ENCODE measurements at places on chromosomes 12 and 14.
A peak's percentile ranks its signal among the peaks of the same experiment; 100 is the strongest.

GRCh38 chr14:36001936-36002335 is 174.6 kb downstream of the PTCSC3 start:
- no peaks in the 10 kb centered on the region for H3K4me1 ChIP-seq
- H3K27me3 ChIP-seq, result peaks cover 5% of the 10 kb centered on the region
- H3K4me3 ChIP-seq, result no peak overlapping the region
- no peak for DNase-seq
- H3K27ac ChIP-seq, result no peak overlapping the region

- peaks cover 2% of the 10 kb centered on the region for H3K4me1 ChIP-seq
- H3K27ac ChIP-seq, result no peak overlapping the region
- no peak overlapping the region for H3K4me3 ChIP-seq
- H3K27me3 ChIP-seq, result peaks cover 27% of the 10 kb centered on the region
Measured at GRCh38 chr14:67428501-67429031, 16.6 kb upstream of the PLEK2 start.

DNA sequence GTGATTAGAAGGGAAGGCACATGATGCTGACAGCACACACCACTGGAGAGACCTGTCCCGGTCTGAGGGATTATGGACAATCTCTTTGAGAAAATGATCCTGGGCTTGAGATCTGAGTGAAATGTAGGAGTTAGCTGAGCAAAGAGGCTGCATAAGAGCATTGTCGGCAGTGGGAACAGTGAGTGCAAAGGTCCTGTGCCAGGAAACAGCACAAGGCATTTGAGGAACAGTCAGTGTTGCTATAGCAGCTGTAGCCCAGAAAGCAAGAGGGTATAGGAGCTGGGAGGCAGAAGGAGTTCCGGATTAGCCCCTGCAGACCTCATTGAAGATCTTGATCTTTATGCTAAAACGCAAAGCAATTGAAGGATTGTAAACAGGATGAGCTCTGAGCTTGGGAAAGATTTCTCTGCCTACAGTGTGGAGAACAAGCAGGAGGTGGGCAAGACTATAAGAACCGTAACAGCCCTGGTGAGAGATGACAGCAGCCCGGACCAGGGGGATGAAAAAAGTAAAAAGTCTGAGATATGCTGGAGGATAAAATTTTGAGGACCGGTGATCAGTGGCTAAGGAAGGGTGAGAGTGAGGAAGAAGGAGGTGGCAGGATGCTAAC is 28.5 kb downstream of the CFL2 start:
- H3K4me3 ChIP-seq, result no peak overlapping the region
- H3K36me3 ChIP-seq, result no peaks in the 10 kb centered on the region
- peaks cover 14% of the 10 kb centered on the region for H3K4me1 ChIP-seq
- no peak for DNase-seq

DNA sequence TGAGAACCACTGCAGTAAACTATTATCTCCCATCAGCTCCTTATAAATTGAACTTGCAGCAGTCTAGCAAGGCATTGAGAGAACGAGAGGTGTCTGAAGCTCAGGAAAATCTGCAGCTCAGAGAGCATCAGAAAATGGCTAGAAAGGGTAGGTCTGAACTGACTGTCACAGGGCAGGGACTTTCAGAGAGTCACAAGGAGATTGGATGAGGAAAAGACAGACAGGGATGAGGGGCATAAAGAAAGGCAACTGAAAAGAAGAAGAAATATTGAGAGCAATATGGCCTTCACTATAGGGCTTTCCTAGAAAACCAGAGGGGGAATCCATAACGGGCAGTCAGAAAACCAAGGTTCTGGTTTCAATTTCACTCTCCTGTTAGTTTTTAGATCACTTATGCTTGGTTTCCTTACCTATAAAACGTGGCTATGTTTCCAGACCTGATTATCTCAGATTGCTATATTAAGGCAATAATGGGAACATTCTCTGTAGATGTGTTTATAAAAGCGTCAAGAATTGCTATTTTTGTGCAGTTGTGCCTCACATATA is 40.9 kb downstream of the PDE6H start:
- H3K4me3 ChIP-seq, result no peak overlapping the region
- no peaks in the 10 kb centered on the region for H3K36me3 ChIP-seq
- H3K27me3 ChIP-seq, result peaks cover 10% of the 10 kb centered on the region

- peak; percentile 96 for DNase-seq
- no peaks in the 10 kb centered on the region for H3K27me3 ChIP-seq
- H3K36me3 ChIP-seq, result peaks cover 5% of the 10 kb centered on the region
- H3K4me3 ChIP-seq, result peak within 1 kb of the TSS; percentile 83
- peak within 1 kb of the TSS; percentile 99 for H3K27ac ChIP-seq
Measured at GRCh38 chr12:57941165-57941894, at the start of gene ATP23. TSS of gene ATP23 (plus strand) at chr12:57941567. CDS start at chr12:57941702, 135 bp downstream.

DNA sequence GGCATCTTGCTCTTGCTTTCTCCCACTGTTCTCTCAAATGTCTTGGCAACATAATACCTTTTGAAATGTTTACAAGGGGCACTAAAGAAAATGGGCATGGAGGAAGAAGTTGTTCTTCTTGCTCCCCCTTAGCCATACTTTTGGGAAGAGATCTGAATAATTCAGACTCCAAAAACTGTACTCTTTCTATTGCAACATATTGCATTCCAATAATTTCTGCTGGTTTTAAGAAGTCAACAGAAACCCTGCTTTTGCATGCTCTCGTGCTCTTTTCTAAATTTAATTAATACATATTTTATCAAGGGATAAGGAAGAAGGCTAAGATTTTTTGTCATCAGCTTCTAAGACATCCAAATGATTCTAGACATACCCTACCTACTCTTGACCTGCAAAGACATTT is 409.9 kb upstream of the SOX5 start:
- no peak for DNase-seq
- no peak overlapping the region for H3K27ac ChIP-seq
- H3K4me3 ChIP-seq, result no peak overlapping the region
- no peaks in the 10 kb centered on the region for H3K36me3 ChIP-seq

GRCh38 chr14:60707858-60708257 is 16.3 kb downstream of the SIX4 start:
- no peak overlapping the region for H3K4me3 ChIP-seq
- no peaks in the 10 kb centered on the region for H3K4me1 ChIP-seq
- no peak overlapping the region for H3K27ac ChIP-seq
- no peak for DNase-seq
- no peaks in the 10 kb centered on the region for H3K36me3 ChIP-seq

DNA sequence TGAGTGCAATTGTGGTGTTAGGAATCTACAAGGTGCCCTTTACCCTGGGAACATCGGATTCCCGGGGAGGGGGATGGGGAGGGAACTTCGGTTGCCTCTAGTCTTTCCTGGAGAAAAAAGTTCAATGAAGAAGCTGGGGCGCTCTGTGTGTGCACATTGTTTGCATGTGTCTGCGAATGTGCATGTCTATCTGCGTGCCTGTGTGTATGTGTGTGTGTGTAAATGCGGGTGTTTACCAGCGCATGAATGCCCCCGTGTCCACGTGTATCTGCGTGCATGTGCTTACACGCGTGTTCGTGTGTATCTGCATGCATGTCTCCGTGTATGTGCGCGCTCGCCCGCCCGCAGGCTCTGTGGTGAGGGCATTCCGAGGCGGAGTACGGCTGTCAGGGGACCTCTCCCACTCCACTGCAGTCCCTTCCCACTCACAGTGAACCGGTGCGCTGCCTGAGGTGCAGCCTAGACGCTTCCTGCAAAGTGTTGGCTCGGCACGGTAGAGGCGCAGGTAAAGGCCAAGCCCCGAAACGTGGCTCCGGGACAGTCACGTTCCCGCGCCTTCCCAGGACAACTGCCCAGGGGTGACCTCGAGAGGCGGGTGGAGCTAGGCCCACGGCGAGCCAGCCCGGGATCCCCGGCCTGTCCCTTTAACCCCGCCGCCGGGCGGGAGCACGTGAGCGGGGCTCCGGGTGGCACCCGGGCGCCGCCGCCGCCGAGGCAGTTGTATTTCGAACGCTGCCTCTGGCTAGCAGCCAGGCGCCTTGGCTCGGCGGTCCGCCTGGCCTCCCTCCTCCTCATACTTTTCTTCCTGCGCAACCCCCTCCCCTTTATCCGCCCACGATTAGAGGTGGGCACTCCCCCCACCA is 539 bp upstream of the HMGA2 start:
- H3K4me3 ChIP-seq, result peak overlapping the region; percentile 56
- H3K36me3 ChIP-seq, result no peaks in the 10 kb centered on the region
- no peak for DNase-seq
- H3K4me1 ChIP-seq, result peaks cover 24% of the 10 kb centered on the region

- H3K4me1 ChIP-seq, result no peaks in the 10 kb centered on the region
- H3K4me3 ChIP-seq, result no peak overlapping the region
- peaks cover 2% of the 10 kb centered on the region for H3K36me3 ChIP-seq
- no peaks in the 10 kb centered on the region for H3K27me3 ChIP-seq
- no peak overlapping the region for H3K27ac ChIP-seq
Measured at GRCh38 chr12:49440035-49440434, 72.8 kb downstream of the SPATS2 start.

- H3K27ac ChIP-seq, result no peak overlapping the region
- no peak overlapping the region for H3K4me3 ChIP-seq
- H3K4me1 ChIP-seq, result no peaks in the 10 kb centered on the region
- no peaks in the 10 kb centered on the region for H3K36me3 ChIP-seq
Measured at GRCh38 chr12:10732549-10732948, 9.4 kb upstream of the YBX3 start.

- H3K27me3 ChIP-seq, result no peaks in the 10 kb centered on the region
- peak overlapping the region; percentile 66 for H3K27ac ChIP-seq
- peaks cover 6% of the 10 kb centered on the region for H3K36me3 ChIP-seq
Measured at GRCh38 chr12:19695244-19696098, 256.2 kb downstream of the AEBP2 start.

DNA sequence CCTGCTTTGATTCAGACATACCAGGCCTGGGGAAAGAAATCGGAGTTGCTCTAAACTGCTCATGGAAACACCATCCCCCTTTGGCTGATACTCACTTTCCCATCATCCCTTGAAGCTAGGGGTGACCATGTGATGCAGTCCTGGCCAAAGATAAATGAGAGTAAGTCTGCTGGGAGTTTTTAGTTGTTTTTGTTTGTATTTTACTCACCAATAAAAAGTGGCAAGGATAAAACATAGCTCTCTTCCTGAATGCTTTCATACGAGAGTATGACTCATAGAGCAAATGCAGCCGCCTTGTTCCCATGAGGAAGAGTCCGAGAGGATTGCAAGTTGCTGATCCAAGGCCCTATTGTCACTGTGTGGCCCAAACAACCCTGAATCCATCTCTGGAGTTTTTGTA is 126.4 kb upstream of the TMEM132C start:
- no peaks in the 10 kb centered on the region for H3K27me3 ChIP-seq
- no peak overlapping the region for H3K4me3 ChIP-seq
- H3K4me1 ChIP-seq, result no peaks in the 10 kb centered on the region
- H3K36me3 ChIP-seq, result no peaks in the 10 kb centered on the region

DNA sequence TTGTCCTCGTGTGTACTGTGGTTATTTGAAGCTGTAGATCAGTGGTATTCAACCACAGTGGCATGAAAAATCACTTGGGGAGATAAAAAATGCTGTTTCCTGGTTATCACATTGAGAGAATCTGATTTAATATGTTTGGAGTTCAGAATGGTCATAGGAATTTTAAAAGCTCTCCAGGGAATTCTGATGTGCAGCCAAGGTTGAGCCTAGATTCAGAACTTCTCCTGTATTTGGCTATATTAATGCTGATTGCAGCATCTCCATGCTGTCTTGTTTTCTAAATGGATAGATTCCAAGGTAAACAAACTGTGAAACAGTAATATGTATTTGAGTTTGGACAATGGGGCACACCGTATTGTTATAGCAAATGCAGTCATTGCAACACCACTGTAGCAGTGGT is 982.2 kb upstream of the FBXO33 start:
- no peak overlapping the region for H3K4me3 ChIP-seq
- DNase-seq, result no peak
- H3K27me3 ChIP-seq, result no peaks in the 10 kb centered on the region

- H3K4me3 ChIP-seq, result no peak overlapping the region
- H3K36me3 ChIP-seq, result no peaks in the 10 kb centered on the region
- DNase-seq, result no peak
- no peaks in the 10 kb centered on the region for H3K4me1 ChIP-seq
Measured at GRCh38 chr12:15732341-15733061, 56.7 kb downstream of the EPS8 start.

GRCh38 chr12:126349383-126349782 is 1284.1 kb downstream of the AACS start:
- H3K27me3 ChIP-seq, result no peaks in the 10 kb centered on the region
- no peaks in the 10 kb centered on the region for H3K4me1 ChIP-seq
- no peak overlapping the region for H3K4me3 ChIP-seq
- no peak overlapping the region for H3K27ac ChIP-seq

DNA sequence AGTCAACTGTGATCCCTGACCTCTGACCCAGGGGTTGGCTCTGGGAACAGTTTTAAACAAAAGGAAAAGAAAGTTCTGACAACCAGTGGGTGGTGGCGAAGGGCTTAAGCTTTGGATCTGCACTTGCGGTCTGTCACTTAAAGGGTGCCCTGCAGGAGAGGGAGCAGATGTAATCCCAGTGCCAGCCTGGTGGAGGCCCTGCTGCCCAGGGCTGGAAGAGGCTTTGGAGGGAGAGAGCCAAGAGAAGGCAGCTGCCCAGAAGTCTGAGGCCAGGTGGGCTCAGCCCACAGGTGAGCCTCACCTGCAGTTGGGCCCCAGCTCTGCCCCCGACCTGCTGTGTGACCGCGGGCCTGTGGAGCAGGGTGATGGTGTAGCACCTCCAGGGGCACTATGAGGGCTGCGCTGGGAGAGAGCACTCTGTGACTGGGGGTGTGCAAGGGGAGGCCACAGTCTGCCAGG is 19.1 kb downstream of the SH2B3 start:
- H3K4me3 ChIP-seq, result no peak overlapping the region
- peak overlapping the region; percentile 92 for H3K27ac ChIP-seq
- no peaks in the 10 kb centered on the region for H3K27me3 ChIP-seq
- DNase-seq, result no peak
- H3K4me1 ChIP-seq, result peaks cover 74% of the 10 kb centered on the region
- peaks cover 56% of the 10 kb centered on the region for H3K36me3 ChIP-seq

DNA sequence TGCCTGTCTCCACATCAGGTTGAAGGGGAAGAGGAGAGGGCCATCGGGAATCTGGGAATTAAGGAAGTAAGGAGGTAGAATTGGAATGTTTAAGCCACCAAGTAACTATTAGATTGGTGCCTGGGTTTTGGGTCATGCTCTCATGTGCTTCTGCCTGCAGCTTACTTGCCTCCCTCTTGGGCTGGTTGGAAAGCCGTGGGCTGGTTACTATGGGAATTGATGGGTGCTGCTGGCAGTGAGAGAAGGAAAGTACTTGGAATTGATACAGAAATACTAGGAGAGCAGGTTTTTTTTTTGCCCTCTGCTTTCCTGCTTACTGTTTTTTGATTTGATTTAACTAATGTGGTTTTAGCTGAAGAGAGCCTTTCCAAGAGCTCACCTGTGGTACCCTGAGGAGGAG is 493.5 kb upstream of the RGS6 start:
- peaks cover 14% of the 10 kb centered on the region for H3K36me3 ChIP-seq
- H3K27ac ChIP-seq, result no peak overlapping the region
- H3K4me1 ChIP-seq, result peaks cover 4% of the 10 kb centered on the region

- peak overlapping the region; percentile 97 for H3K27ac ChIP-seq
- peak; percentile 27 for DNase-seq
- peaks cover 60% of the 10 kb centered on the region for H3K4me1 ChIP-seq
- H3K27me3 ChIP-seq, result no peaks in the 10 kb centered on the region
- H3K36me3 ChIP-seq, result peaks cover 75% of the 10 kb centered on the region
Measured at GRCh38 chr12:56723889-56724700, 1.0 kb downstream of the NACA start.

- H3K36me3 ChIP-seq, result no peaks in the 10 kb centered on the region
- no peak for DNase-seq
- peaks cover 11% of the 10 kb centered on the region for H3K4me1 ChIP-seq
- H3K27ac ChIP-seq, result no peak overlapping the region
- H3K27me3 ChIP-seq, result no peaks in the 10 kb centered on the region
Measured at GRCh38 chr12:131903270-131904255, 9.1 kb downstream of the ULK1 start.
